Stimulated activated CD8-positive, alpha-beta memory T cell treated with anti-CD3 and anti-CD28 coated beads, Interleukin-4, amount 100 ng/mL, for 1 hour (primary cell): ENCODE measurements at places on chromosomes 5 and 9.

DNA sequence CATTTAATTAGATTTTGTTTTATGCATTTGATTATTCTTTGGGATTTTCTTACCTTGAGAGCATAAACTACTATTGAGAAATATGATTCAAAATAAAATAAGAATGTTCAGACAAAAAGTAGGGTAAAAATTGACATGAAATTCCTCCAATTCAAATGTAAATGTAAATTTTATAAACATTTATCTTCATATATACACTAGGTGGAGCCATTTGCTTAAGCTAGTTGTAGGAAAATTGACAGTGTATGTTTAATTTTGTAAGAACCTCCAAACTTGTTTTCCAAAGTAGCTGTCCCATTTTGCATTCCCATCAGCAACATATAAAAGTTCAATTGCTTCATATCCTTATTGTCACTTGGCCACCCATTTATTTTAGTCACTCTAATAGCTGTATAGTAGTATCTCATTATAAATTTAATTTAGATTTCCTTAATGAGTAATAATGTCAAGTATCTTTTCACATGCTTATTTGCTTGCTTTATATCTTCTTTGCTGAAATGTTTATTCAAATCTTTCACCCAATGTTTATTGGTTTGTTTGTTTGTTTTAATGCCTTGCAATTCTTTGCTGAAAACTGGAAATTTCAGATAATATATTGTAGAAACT is 37.6 kb upstream of the SLCO6A1 start:
- no peak for DNase-seq

GRCh38 chr9:119240546-119240945 is 128.7 kb downstream of the BRINP1 start:
- no peak for DNase-seq

DNA sequence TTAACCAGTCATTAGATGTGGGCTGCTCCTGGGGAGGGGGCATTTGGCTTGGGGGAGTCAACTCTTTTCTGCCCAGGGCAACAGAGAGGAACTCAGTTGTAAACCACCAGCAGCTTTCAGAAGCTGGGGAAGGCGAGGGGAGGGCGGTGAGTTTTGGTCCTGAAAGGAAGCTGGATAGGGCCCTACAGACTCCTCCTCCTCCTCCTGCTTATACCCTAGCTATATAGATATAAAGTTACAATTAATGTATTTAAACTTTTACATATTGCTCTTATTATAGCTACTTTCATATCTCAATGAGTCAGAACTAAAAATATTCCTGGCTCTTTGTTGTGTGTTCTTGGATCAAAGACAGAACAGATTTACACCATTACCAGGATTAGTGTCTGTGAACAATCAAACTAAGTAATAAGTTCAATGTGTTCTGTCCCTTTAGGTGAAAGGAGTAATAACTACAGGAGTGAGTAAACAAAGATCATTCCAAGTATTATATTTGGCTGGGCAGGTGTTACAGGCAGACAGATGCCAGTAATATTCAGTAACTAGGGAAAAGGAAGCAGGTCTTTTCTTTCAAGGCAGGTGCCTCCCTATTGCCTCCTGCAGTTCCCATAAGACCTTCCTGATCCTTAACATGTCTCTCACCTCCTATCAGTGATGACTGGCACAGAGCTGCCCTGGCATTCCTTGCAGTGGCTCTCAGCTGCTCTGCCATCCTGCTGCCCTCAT is 20.5 kb upstream of the VPS13A start:
- DNase-seq = no peak

DNA sequence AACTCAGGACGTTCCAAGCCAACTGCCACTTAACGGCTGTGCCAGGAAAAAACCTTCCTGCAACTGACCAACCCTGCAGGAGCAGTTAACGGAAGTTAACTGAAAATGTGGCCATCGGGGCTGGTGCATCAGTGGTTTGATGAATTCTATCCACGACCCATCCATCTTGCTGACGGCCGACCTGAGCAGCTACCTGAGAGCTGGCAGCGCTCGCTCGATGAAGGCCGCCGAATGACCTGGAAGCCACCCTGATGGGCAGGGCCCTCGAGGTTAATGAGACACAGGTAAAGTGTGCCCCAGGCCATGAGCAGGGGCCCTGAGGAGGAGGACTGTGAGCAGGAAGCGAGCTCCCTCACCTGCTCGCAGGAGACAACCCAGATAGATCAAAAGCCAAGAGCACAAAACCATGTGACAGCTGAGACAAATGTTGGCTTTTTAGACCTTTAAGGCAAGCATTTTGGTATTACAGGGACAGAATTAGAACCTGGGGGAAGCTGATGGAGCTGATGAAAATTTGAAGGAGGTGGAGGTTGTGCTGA is 35.3 kb upstream of the FLT4 start:
- no peak for DNase-seq

DNA sequence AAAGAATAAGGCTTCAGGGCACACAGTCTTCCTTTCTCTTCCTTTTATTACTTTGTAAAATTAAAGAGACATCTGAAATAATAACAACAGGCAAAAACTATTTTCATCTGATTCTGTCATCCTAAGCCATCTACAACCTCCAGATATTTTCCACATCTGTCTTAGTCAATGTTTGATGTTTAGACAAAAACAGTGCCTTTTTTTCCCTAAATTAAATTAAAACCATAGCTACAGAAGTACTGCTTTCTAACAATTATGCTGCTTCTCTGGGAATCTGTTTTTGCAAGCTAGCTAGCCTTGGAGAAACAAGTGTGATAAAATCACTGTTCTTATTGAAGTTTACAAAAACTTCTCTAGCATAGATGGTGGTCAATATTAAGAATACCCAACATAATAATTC is 95.4 kb downstream of the KIAA0825 start:
- no peak for DNase-seq

DNA sequence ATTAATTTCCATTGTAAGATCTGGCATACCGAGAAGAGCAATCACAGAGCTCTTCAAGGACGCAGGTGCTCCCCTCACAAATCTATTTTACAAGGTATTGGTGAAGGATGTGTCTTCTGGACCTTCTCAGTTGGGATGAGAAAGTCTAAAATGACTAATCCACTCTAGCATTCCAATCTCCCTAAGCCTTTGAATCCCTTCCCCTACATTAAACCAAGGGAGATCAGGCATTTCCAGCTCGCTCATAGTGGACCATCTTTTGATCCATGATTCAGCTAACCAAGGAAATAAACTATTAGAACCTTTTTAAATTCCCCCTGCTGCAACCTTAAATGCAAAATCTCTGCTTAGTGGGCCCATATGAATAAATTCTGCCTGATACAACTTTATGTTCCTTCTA is 95.9 kb upstream of the FBN2 start:
- no peak for DNase-seq

GRCh38 chr9:97793067-97793466 is 60.0 kb upstream of the FOXE1 start:
- DNase-seq = no peak

GRCh38 chr9:2800394-2801179 is 43.3 kb downstream of the PUM3 start:
- DNase-seq = no peak

DNA sequence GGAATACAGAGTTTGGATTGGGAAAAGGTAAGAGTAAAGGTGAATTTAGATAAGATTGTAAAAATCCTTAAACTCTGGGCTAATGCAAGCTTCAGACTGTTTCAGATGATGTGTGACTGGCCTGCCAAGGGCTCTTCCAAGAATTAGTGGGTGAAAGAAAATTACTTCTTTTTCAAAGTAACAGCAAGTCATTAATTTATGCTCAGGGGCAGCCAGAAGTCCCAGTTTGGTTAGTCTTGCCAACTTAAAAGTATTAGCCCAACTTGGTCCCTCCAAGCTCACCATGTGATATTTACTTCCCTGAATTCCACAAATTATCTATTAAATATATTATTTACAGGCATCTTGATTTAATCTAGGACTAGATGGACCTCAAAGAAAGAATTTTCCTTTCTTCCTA is 947.8 kb downstream of the NR2F1-AS1 start:
- no peak for DNase-seq

DNA sequence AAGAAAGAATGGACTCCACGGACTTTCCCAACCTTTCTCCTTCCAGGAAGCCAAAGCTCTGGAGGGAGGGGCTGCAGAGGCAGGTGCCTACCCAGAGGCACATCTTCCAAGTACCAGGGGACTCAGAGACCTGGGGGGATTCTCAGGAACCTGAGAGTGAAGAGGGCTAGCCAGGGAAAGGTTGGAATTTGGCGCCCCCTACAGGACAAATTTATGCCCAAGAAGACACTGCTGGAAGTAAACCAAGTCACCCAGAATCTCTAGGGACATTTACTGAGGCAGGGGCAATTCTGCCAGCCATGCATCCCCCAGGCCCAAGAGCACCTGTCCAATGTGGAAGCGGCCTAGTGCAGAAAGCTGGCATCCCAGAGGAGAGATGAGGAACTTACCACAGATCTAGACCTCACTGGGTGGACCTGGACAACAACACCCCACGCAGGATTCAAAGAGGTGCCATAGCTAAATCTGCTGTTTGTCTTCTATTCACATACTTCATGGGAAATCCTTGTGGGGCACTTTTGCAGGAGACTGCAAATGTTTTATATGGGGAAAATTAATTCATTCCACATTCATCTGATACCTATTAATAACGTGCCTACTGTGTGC is 25.9 kb upstream of the IDNK start:
- no peak for DNase-seq

GRCh38 chr5:28400076-28400475 is 1361.7 kb upstream of the CDH9 start:
- no peak for DNase-seq

- no peak for DNase-seq
Measured at GRCh38 chr5:90446961-90447360, 27.6 kb downstream of the MBLAC2 start.

- no peak for DNase-seq
Measured at GRCh38 chr5:40490464-40491111, 189.1 kb upstream of the PTGER4 start.

DNA sequence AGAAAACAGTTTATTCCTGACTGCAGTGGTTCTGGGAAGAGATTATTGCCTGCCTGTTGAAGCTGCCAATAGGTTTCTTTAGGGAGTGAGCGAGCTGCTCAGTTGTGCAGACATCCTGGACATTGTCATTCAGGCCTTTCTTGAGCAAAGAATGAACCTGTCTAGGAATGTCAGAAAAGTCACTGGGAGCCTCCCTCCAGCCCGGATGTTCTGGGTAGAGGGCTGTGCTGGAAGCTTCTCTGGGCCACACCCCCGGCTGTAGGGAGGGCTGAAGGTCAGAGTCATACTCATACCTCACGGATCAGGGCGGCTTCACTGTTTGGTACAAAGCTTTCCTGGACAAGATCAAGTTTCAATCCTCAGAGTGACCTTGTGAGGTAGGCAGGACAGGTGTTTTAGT is 33.4 kb upstream of the TBC1D2 start:
- no peak for DNase-seq

DNA sequence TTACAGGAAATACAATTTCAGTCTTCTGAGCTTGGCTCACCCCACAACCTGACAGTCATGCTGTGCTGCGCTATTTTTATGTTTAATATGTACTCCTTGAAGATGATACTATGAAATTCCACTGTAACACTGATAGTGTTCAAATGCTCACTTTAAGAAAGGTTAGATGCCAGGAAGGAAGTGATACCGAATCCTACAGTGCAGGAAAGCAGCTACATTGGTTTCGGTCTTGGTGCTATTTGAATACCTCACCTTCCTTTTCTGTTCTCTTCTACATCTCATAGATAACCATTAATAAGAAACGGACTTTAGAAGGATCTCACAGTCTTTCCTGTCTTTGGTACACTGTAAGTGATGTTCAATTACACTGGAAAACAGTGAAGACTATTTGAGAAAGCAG is 117.6 kb downstream of the SEMA5A start:
- DNase-seq = no peak

GRCh38 chr9:18480662-18481093 is 6.7 kb downstream of the ADAMTSL1 start:
- DNase-seq = no peak

GRCh38 chr5:33969572-33970452 is 14.7 kb downstream of the SLC45A2 start:
- DNase-seq = no peak

- DNase-seq = no peak
Measured at GRCh38 chr5:34707451-34708107, 51.5 kb downstream of the RAI14 start.

- no peak for DNase-seq
Measured at GRCh38 chr9:125049212-125050049, 93.9 kb downstream of the SCAI start.

GRCh38 chr9:89277454-89277853 is 33.5 kb upstream of the CKS2 start:
- no peak for DNase-seq

- no peak for DNase-seq
Measured at GRCh38 chr5:71922584-71923106, 184.6 kb upstream of the MAP1B start.

- no peak for DNase-seq
Measured at GRCh38 chr9:125432715-125433385, 171.2 kb downstream of the GAPVD1 start.

- DNase-seq = no peak
Measured at GRCh38 chr5:149711338-149711737, 18.8 kb upstream of the PPARGC1B start.

- no peak for DNase-seq
Measured at GRCh38 chr5:151293624-151294023, 9.9 kb downstream of the SLC36A3 start.

DNA sequence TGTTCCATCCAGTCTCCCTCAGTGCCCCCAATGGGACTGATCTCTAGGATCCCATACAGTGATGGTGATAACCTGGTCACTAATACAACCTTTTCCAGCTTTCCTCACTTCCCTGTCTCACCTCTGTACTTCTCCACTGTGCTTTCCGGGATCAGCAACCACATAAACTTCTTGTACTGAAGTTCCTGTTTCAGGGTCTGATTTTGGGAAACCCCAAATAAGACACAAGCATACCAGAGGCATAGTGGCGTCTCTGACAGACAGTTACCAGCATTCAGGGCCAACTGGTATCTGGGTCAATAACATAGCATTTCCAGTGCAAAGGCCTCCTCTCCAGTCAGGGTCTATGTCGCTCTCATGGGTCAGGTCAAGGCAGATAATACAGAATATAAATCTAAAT is 64.3 kb downstream of the GLDC start:
- no peak for DNase-seq

DNA sequence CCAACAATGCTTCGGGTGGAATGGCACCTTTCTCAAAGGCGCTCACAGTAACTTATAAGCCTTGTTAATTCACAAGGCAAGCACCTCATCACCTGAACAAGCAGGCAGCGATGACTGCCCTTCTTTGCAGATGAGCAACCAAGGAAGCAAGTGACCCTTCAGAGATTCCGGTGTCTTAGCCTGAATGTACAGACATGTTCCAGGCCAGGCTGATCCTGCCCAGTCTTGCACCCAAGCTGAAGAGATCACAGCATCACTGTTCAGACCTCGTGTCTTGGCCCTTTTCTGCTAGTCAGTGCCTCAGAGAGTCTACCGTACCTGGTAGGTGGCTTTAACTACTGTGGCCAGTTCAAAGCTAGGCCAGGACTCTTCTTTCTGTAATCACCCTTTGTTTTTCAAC is 94.7 kb upstream of the ERCC6L2 start:
- no peak for DNase-seq
